Bronchial smooth muscle cell (primary cell): ENCODE measurements at places on chromosomes 5 and 9. TPM values are rescaled to one million over a fixed set of nuclear protein-coding genes. Genes with fewer than 3 reads are reported as not detected.

The TERT gene
- total RNA-seq = not detected in 2 replicates

The FAM151B gene
- 3.9 and 6.9 TPM in 2 replicates for total RNA-seq

The SPATA31D4 gene
- total RNA-seq = not detected in 2 replicates

The CKS2 gene
- 25.2 and 46.3 TPM in 2 replicates for total RNA-seq

The CDH9 gene
- total RNA-seq = not detected in 2 replicates

The NR5A1 gene
- total RNA-seq = not detected in 2 replicates

The SCGB3A2 gene
- total RNA-seq = not detected in 2 replicates
